ENCODE measurements at places on chromosomes 4 and X.

DNA sequence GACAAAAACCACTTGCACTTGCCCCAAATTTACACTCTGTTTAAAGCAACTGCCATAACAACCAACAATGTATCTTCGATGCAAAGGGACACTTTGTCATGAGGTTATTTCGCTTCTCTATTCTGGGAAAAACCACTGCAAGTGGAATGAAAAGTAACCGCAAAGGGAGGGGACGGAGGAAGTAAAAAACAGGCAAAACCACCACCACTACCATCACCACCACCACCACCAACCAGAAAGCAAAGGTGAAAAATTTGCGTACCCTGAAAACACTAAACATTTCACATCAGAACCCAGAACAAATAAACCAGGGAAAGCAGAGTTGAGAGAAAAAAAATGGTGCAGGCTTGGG, 1.2 kb upstream of the N4BP2 start:
- no peak for DNase-seq

GRCh38 chrX:139566981-139567380, 36.4 kb downstream of the F9 start:
- no peak for DNase-seq

DNA sequence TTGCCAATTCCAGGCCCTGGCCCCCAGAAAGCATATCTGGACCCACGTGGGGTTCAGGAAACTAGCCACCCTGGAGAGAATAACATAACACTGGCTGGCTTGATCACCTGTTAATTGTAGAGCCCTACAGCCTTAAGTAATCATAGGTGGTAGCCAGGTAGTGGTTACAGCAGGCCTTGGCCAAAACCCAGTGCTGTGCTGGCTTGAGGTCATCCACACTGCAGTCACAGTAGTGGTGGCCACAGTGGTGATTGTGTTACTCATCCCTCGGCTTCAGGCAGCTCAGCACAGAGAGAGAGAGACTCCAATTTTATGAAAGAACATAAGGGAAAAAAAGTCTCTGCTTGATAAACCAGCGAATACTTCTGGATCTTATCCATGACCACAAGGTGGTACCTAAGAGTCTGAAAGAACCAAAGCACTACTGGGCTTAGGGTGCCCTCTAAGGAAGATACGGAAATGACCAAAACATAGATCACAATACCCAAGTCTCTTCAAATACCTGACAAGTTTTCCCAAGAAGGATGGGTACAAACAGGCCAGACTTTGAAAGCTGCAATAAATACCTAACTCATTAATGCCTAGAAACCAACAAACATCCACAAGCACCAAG, 46.6 kb upstream of the CDX4 start:
- DNase-seq: no peak

DNA sequence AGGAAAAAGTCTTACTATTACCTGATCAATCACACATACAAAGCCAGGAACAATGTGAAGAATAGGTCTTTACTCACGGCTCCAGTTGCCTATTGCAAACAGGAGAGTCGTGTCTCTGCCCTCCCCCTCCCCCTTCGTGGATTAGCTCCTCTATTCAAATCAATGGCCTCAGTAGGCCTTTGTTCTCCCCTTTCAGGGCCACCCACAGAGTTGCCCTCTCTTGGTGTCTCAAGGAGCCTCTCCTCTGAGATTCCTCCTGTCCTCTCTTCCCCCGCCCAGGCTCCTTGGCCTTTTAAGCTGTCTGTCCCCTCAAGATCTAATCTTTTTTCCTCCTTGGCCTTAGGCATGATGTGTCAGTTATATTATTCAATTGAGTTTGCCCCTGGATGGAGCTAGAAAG, 107.2 kb upstream of the NALF2 start:
- DNase-seq: no peak

DNA sequence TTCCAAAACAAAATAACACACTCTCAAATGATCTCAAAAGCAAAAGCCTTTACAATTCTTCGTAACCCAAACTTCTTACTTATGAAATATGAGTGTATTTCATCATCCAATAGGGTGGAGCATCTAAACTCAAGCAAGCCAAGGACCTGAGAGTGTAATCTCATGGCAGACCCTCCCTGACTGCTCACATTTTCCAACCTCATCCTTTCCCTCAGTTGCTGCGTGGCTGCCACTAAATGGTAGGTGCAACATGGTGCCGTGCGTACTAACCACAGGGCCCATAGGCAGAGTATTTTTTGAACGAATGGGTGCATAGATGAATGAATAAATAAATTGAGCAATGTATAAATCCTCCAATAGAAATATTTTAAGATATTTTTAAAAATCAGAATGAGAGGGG, 45.4 kb downstream of the TTC29 start:
- DNase-seq: no peak

DNA sequence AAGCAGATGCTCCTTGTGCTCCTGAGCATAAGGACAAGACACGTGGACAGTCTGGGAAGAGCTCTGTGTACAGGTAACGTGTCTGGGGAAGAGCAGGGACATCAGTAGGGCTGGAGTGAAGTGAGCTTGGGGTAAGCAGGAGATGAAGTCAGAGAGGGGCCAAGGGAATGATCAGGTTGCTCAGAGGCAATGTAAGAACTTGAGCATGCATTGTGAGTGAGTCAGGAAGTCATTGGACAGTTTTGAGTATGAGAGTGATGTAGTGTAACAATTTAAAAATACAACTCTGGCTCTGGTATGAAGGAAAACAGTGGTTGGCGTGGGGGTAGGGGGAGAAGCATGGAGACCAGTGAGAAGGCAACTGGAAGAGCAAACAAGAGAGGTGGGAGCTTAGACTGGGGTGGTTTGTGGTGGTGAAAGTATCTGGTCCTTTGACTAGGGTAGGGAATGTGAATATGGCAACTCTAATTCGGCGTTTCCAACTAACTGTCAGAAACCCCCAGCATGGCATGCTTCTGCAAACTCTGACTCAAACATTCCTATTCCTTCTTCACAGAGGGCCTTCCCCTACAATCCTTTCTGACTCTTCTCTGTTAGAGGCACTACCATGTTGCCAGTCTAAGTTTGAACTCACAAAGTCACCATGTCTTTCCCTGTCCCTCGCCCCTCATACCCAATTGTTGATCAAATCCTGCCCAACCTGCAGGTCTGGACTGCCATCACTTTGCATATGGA, 57.2 kb downstream of the STBD1 start:
- DNase-seq: no peak

GRCh38 chr4:113411496-113411938, 350.0 kb downstream of the CAMK2D start:
- DNase-seq: peak; percentile 18

DNA sequence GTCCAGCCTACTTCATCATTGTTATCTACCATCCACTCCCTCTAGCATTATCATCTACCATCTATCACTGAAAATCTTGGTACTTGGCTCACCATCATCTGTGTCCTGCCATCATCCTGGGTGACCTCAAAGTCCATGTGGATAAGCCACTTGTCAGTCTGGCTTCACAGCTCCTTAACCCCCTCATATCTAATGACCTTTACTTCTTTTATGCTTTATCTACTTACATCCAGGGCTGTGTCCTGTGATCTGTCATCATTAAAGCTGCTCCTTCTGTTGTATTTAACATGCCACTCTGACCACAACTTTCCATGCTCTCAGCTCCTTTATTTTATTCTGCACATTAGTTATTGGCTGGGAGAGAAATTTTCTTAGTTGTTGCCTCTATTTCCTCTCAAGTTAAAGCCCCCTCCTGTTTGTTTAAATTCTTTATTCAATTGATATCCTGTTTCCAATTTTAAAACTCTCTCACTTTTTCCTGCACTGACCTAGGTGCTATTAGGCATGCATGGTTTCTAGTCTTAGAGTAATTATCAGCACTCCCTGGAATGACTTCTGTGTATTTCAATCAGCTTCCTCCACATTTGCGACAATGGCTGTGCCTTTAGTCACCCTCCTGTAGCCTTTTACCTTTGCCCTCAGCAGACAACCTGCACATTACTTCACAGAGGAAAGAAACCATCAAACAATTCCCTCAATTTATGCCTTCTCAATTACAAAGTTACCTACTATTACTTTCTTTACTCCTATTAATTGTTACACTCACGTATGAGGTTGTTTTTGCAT, 8.1 kb upstream of the FABP2 start:
- no peak for DNase-seq

- no peak for DNase-seq
These were observed 132.8 kb downstream of the DCLK2 start for GRCh38 chr4:150211016-150211415.

DNA sequence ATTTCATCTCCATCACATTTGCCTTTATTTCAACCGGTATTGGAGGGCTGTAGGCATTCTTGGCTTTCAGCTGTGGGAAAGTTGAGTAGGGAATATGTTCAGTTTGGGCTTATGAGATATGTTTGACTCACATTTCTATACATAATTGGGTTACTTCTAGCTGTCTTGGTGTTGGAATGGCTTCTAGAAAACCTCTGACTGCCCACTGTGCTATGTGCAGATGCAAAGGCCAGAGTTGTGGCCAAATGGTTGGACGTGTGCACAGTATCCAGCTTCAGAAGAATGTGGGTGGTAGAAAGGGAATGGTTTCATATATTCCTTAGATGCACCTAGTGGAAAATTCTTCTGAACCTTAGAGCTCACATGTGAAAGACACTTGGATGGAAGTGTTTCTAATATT, 92.6 kb upstream of the H2AZ1 start:
- DNase-seq: no peak

- DNase-seq: peak; percentile 19
These were observed at the start of gene LGI2 for GRCh38 chr4:25030277-25031076. Gene LGI2, minus strand, starts transcription at chr4:25030946. Its CDS starts 253 bp downstream, at chr4:25030693.

- no peak for DNase-seq
These were observed 38.2 kb downstream of the CSN3 start for GRCh38 chr4:70280567-70280966.

DNA sequence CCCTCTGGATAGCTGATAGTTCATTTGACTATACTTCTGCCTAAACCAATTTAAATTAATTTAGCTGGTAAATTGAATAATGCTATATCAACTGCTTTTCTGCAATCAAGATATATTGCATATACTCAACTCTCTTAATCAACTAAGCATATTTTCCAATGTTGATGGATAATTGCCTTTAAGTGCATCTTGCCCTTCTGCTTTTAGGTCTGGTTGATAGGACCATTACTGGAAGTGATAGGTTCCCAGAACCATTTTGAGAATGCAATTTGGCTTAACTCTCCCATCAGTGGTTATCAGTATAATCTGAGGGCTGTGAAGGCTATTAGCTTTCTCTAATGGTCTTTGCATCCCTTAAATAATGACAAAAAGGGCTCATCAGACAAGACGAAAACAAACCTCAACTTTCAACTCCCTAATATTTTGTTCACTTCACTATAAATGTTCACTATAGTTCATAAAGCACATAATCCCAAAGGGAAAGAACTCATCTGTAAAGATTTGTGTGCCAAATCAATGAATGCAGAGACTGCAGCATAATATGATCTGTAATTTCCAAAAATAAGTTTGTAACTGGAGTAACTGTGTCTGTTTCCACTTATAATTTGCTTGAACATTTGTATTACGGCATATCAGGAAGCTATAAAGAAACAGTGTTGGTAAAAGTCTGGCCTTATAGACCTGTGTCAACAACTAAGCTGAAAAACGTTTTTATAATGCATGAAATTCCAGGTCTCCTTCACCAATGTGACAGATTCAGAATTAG, 273.6 kb downstream of the FBXO8 start:
- no peak for DNase-seq

GRCh38 chr4:167359711-167360110, 125.4 kb upstream of the SPOCK3 start:
- no peak for DNase-seq

- peak; percentile 77 for DNase-seq
These were observed 599 bp downstream of the NUP54 start for GRCh38 chr4:76147454-76148141.

DNA sequence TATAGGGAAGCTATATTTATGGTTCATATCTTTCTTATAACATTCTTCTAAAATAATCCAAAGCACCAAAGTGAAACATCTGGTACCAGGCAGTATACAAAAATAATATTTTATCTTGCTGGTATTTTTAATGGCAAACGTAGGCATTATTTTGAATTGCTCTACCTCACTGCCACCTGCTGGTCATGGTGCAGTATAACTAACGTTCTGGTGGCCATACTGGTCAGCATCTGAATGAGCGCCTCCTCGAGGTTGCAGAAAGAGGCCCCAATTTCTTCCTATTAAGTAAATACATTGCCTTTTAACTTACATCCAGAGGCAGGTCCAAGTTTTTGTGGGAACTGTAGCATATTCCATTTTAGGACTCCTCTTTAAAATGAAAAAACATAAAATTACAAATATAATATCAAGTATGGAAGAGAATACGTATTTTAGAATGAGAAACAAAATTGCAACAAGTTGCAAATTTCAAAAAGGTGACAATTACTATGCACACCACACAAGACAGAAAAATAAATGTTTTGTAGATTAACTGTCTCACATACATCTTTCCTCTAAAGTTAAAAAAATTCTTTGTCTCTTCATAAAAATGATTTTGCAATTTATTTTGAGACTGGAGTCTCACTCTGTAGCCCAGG, 22.9 kb upstream of the CWH43 start:
- DNase-seq: peak; percentile 86

GRCh38 chrX:153342762-153343558, 9.0 kb downstream of the ZNF275 start:
- no peak for DNase-seq

- DNase-seq: no peak
These were observed 27.2 kb upstream of the WFS1 start for GRCh38 chr4:6242271-6243029.

DNA sequence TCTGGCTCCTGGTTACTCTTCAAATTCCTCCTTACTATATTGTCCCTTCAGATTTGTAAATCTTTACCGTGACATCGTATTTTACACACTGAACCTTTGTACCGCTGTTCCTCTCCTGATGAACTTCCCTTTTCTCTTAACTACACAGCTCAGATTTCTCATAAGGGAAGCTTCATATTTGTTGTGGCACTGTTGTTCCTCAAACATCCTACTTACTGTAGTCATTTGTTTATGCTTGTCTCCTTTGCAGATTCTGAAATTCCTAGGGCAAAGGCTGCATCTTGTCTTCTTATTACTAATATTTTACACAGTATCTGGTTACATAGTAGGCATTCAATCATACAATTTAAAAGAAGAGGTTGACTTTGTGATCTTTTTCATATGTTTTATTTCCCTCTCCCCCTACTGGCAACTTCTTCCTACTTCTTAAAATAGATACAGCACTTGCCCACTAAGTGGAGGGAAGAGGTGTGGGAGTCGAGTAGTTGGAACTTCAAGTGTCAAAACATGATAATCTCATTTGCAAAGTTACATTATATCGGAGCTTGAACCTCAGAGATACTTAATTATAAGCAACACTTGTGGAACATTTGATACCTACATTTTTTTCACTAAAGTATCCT, 50.0 kb downstream of the TET2 start:
- DNase-seq: no peak

- no peak for DNase-seq
These were observed 24.8 kb downstream of the MRFAP1 start for GRCh38 chr4:6665320-6665654.

All from LoVo (cell line).